ENCODE measurements at places on chromosomes 4 and X. TPM values are rescaled to one million over a fixed set of nuclear protein-coding genes. Genes with fewer than 3 reads are reported as not detected.

- no peak for DNase-seq
- H3K4me3 ChIP-seq, result no peak overlapping the region
- H3K36me3 ChIP-seq, result no peaks in the 10 kb centered on the region
- H3K27ac ChIP-seq, result no peak overlapping the region
Measured at GRCh38 chrX:101164766-101165590, 54.6 kb upstream of the DRP2 start.

- no peak for DNase-seq
- no peak overlapping the region for H3K4me3 ChIP-seq
- no peaks in the 10 kb centered on the region for H3K27me3 ChIP-seq
- H3K36me3 ChIP-seq, result no peaks in the 10 kb centered on the region
- H3K27ac ChIP-seq, result no peak overlapping the region
Measured at GRCh38 chr4:15078682-15079642, 76.7 kb downstream of the CPEB2 start.

DNA sequence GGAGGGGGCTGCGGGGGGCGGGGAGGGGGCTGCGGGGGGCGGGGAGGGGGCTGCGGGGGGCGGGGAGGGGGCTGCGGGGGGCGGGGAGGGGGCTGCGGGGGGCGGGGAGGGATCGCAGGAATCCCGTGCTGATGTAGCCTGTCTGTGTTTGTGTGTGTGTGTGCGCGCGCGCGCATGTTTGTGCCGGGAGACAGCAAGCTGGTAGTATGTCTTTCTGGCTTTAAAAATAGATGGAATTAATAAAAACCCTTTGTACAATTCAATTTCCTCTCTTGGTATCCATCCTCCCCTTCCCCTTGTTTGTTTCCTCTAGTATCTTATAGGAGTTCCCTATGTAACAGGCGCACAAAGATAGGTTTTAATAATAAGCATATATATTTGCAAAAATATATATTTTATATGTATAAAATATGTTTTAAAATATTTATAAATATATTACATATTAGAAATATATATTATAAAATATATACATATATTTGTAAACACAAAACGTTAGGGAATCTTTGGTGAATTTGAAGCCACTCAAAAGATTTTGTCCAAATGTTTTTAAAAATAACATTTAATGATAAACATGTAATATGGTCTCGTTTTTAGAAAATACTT lies 782 bp downstream of the ARHGAP24 start:
- 0 out of 2 replicates have a peak, but pooled peaks cover 2% of the 10 kb centered on the region for H3K4me1 ChIP-seq
- H3K4me3 ChIP-seq, result peak overlapping the region; percentile 51
- H3K36me3 ChIP-seq, result no peaks in the 10 kb centered on the region
- H3K27ac ChIP-seq, result no peak overlapping the region
- peaks cover 1% of the 10 kb centered on the region for H3K27me3 ChIP-seq
- no peak for DNase-seq

The NKX1-1 gene
- not detected for total RNA-seq

DNA sequence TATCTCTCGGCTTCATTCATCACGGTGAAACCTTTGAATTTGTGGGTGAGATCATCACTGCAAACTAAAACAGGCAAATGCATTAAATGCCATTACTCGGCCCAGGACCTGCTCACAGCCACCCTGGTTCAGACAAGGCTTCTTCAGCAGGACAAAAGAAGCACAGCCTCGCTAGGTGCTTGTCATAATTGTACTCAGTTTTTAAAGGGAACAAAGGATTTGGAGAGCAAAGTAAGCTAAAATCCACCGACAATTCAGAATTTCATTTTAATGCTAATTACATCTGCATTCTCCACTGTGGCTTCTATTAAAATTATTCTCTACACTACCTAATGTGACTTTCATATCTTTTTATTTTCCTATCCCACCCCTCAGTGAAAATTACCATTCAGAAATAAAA lies 57.0 kb downstream of the PCYT1B start:
- peaks cover 2% of the 10 kb centered on the region for H3K36me3 ChIP-seq
- no peak overlapping the region for H3K27ac ChIP-seq
- H3K4me3 ChIP-seq, result no peak overlapping the region

GRCh38 chr4:138028923-138029322 lies 213.2 kb downstream of the SLC7A11 start:
- no peak overlapping the region for H3K27ac ChIP-seq
- H3K4me3 ChIP-seq, result no peak overlapping the region
- H3K36me3 ChIP-seq, result no peaks in the 10 kb centered on the region
- H3K27me3 ChIP-seq, result no peaks in the 10 kb centered on the region
- DNase-seq, result no peak

The RAB9B gene
- 0.46 TPM for total RNA-seq

The SCOC gene
- total RNA-seq, result 33.4 TPM

GRCh38 chrX:140346729-140347128 lies 158.1 kb downstream of the SOX3 start:
- no peaks in the 10 kb centered on the region for H3K27me3 ChIP-seq
- H3K27ac ChIP-seq, result no peak overlapping the region
- H3K4me1 ChIP-seq, result no peaks in the 10 kb centered on the region
- H3K4me3 ChIP-seq, result no peak overlapping the region

DNA sequence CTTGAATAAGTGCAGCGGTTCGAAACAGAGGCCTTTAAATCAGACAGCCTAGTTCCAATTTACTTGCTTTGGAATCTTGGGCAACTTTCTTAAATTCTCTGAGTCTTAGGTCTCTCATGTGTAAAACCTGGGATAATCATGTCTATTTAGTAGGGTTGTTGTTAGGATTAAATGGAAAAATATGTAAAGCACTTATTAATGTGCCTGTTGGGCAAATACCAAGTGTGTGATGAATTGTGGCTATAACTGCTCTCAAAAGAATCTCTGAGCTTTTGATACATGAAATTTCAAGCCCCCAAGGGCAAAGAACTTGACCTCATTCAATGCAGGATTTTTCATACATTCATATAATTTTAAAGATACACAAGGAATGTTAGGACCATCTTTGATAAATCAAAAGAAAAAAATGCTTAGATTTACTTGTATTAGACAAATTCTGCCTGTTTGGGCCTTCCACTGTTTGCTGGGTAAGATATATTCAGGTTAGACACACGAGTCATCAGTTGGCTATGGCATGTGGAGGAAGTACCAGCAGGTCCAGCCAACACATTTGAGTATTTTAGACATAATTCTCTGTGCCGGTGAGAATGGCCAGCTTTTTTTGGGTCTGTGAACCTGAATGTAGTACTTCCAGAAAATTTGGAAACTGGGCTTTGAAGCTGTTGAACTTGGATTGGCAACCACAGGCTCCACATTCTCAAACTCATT lies 241.4 kb upstream of the CNKSR2 start:
- H3K27me3 ChIP-seq, result no peaks in the 10 kb centered on the region
- H3K36me3 ChIP-seq, result no peaks in the 10 kb centered on the region
- no peak for DNase-seq
- no peaks in the 10 kb centered on the region for H3K4me1 ChIP-seq
- no peak overlapping the region for H3K27ac ChIP-seq

DNA sequence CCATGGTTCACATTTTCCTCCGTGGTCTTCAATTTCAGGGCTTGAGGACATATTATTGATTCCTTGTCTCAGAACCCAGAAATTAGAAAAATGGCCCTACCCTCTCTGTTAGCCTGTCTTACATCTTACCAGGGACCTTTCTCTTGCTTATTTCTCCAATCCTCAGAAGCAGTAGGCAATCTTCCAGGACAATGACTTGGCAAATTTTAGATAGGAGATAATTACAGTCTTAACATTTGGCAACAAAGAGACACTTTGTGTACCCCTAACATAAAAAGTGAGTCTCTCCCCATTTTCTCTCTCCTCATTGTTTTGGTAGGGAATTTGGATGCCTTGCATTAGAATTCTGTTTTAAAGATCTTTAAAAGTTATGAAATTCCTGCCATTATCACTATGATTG lies 778.1 kb upstream of the SLIT2 start:
- no peaks in the 10 kb centered on the region for H3K4me1 ChIP-seq
- no peak for DNase-seq
- no peaks in the 10 kb centered on the region for H3K36me3 ChIP-seq
- no peak overlapping the region for H3K27ac ChIP-seq
- no peaks in the 10 kb centered on the region for H3K27me3 ChIP-seq

- H3K27me3 ChIP-seq, result no peaks in the 10 kb centered on the region
- DNase-seq, result no peak
- H3K27ac ChIP-seq, result no peak overlapping the region
- no peak overlapping the region for H3K4me3 ChIP-seq
- H3K36me3 ChIP-seq, result no peaks in the 10 kb centered on the region
Measured at GRCh38 chrX:128439159-128439558, 387.0 kb upstream of the ACTRT1 start.

The HGFAC gene
- 0.15 TPM for total RNA-seq

The NAA10 gene
- total RNA-seq, result 98.8 TPM

GRCh38 chr4:79673377-79673776 lies 265.3 kb upstream of the GK2 start:
- DNase-seq, result no peak
- H3K4me1 ChIP-seq, result no peaks in the 10 kb centered on the region
- H3K4me3 ChIP-seq, result no peak overlapping the region
- no peaks in the 10 kb centered on the region for H3K27me3 ChIP-seq
- no peaks in the 10 kb centered on the region for H3K36me3 ChIP-seq

- H3K27ac ChIP-seq, result no peak overlapping the region
- no peaks in the 10 kb centered on the region for H3K4me1 ChIP-seq
- no peak for DNase-seq
- H3K27me3 ChIP-seq, result no peaks in the 10 kb centered on the region
- H3K36me3 ChIP-seq, result no peaks in the 10 kb centered on the region
- no peak overlapping the region for H3K4me3 ChIP-seq
Measured at GRCh38 chr4:17933126-17933525, 88.4 kb downstream of the LCORL start.

GRCh38 chr4:186704057-186704456 lies 19.6 kb downstream of the FAT1 start:
- H3K36me3 ChIP-seq, result peaks cover 61% of the 10 kb centered on the region
- H3K27me3 ChIP-seq, result no peaks in the 10 kb centered on the region
- H3K4me1 ChIP-seq, result peaks cover 23% of the 10 kb centered on the region
- H3K27ac ChIP-seq, result no peak overlapping the region

DNA sequence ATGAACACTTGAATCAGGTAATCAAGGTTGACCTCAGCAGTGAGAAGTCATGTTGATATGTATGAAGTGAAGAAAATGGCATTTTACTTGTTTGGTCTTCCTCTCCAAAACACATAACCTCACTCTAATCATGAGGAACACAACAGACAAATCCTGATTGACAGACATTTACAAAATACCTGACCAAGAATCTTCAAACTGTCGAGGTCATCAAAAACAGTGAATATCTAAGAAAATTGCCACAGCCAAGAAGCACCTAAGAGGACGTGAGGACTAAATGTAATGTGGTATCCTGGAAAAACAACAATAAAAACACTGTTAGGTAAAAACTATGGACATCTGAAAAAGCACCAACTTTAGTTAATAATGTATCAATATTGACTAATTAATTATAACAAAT lies 129.5 kb upstream of the MAGEB18 start:
- H3K36me3 ChIP-seq, result no peaks in the 10 kb centered on the region
- H3K27me3 ChIP-seq, result no peaks in the 10 kb centered on the region
- no peaks in the 10 kb centered on the region for H3K4me1 ChIP-seq

DNA sequence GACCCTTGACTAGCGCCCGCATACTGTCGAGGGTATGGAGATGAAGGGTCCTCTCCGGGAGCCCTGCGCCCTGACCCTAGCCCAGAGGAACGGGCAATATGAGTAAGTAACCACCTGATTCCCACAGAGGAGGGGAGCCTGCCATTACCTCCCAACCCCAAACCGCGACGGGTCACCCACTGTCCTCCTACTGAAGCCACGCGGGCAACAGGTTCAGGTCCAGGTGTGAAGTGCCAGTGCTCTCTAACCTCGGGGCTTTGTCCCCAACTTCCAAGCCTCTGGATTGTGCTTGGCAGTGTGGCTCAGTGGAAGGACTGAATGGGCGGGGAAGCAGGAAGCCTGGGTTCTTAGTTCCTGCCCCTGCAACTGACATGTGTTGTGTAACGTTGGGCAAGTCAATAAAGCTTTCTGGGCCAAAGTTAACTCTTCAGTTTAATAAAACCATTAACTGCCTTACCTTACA lies 694 bp downstream of the OCRL start:
- no peak for DNase-seq
- no peaks in the 10 kb centered on the region for H3K27me3 ChIP-seq
- no peaks in the 10 kb centered on the region for H3K36me3 ChIP-seq
- H3K4me3 ChIP-seq, result peak overlapping the region; percentile 83
- no peaks in the 10 kb centered on the region for H3K4me1 ChIP-seq

- no peaks in the 10 kb centered on the region for H3K4me1 ChIP-seq
- H3K27ac ChIP-seq, result peak overlapping the region; percentile 63
- no peak for DNase-seq
- H3K27me3 ChIP-seq, result no peaks in the 10 kb centered on the region
- no peak overlapping the region for H3K4me3 ChIP-seq
- H3K36me3 ChIP-seq, result no peaks in the 10 kb centered on the region
Measured at GRCh38 chr4:168803732-168804131, 206.3 kb downstream of the CBR4 start.
